ENCODE measurements at places on chromosomes 6 and 20. TPM values are rescaled to one million over a fixed set of nuclear protein-coding genes. Genes with fewer than 3 reads are reported as not detected.

CD93 gene
- total RNA-seq, result not detected

TNNC2 gene
- total RNA-seq, result not detected

STX11 gene
- total RNA-seq, result 1.8 TPM

HCK gene
- 0.08 TPM for total RNA-seq

EGFL8 gene
- 2.2 TPM for total RNA-seq

SALL4 gene
- total RNA-seq, result 1.3 TPM

GNMT gene
- not detected for total RNA-seq

RIMS4 gene
- 1.4 TPM for total RNA-seq

GATA5 gene
- total RNA-seq, result 0.45 TPM

SCRT2 gene
- not detected for total RNA-seq

DUSP15 gene
- total RNA-seq, result 0.95 TPM

NHSL1 gene
- 3.5 TPM for total RNA-seq

GPLD1 gene
- 1.3 TPM for total RNA-seq

KIAA0408 gene
- total RNA-seq, result 5.3 TPM

DDX43 gene
- total RNA-seq, result not detected

FAM162B gene
- 0.15 TPM for total RNA-seq

MAP3K5 gene
- 3.1 TPM for total RNA-seq

HLA-DPB1 gene
- total RNA-seq, result not detected

FOXA2 gene
- total RNA-seq, result 12.9 TPM

VWA7 gene
- 1.7 TPM for total RNA-seq

ATP6V1G2 gene
- 0.48 TPM for total RNA-seq

CYP24A1 gene
- 430 TPM for total RNA-seq

CD109 gene
- total RNA-seq, result 36.4 TPM

FABP7 gene
- not detected for total RNA-seq

PI3 gene
- 2.8 TPM for total RNA-seq

REPS1 gene
- total RNA-seq, result 21.9 TPM

C20orf144 gene
- 0.13 TPM for total RNA-seq

FNDC11 gene
- 0.19 TPM for total RNA-seq

SLC24A3 gene
- 0.03 TPM for total RNA-seq

ARMH2 gene
- total RNA-seq, result not detected

CCN2 gene
- total RNA-seq, result 35.2 TPM

ZSWIM1 gene
- total RNA-seq, result 6.6 TPM

COL20A1 gene
- 1.8 TPM for total RNA-seq

OR10C1 gene
- total RNA-seq, result not detected

PGC gene
- total RNA-seq, result not detected
